ENCODE measurements at places on chromosomes 2 and 18.

DNA sequence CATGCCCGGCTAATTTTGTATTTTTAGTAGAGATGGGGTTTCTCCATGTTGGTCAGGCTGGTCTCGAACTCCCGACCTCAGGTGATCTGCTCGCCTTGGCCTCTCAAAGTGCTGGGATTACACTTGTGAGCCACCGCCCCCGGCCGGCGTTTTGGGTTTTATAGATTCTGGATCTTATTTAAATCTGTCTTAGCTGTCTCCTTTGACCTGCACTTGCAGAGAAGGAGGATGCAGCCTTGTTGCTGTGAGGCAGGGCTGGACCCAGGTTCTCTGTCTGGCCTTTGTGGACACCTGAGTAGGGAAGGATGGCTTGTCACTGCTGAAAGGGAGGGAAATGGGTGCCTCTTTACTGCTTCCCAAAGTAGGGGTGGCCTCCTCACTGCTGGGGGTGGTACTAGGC lies 83.0 kb upstream of the HS6ST1 start:
- peak; percentile 20 for DNase-seq

DNA sequence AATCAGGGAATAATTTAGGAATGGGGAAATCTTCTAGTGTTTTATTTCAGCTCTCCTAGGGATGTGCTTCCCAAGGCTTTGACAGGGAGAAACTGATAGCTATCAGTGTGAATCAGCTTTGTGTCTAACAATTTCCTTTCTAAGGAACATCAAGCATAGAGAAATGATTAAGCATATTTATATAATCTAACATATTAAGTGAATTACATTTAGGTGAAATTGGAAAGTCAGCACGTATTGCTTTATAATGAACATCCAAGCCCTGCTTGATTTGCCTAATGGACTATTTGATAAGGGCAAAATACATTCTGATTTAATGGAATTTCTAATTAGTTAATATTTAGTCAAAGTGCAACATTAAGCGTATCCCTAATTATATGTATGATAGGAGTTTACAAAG lies 19.5 kb upstream of the TSPYL6 start:
- no peak for DNase-seq

DNA sequence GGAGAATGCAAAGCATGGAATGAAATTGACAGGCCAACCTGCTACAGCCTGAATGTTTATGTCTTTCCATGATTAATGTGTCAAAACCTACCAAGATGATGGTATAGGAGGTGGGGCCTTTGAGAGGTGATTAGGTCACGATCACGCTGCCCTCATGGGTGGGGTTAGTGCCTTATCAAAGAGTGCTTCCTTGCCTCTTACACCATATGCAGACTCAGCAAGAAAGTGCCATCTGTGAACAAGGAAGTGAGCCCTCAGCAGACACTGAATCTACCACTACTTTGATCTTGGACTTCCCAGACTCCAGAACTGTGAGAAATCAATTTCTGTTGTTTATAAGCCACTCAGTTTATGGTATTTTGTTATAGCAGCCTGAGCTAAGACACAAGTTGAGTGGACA lies 147.5 kb upstream of the BCL2L11 start:
- no peak for DNase-seq

GRCh38 chr18:13233787-13234783 lies 15.5 kb downstream of the LDLRAD4 start:
- peak; percentile 41 for DNase-seq

- no peak for DNase-seq
Measured at GRCh38 chr18:11316546-11316945, 167.2 kb upstream of the PIEZO2 start.

DNA sequence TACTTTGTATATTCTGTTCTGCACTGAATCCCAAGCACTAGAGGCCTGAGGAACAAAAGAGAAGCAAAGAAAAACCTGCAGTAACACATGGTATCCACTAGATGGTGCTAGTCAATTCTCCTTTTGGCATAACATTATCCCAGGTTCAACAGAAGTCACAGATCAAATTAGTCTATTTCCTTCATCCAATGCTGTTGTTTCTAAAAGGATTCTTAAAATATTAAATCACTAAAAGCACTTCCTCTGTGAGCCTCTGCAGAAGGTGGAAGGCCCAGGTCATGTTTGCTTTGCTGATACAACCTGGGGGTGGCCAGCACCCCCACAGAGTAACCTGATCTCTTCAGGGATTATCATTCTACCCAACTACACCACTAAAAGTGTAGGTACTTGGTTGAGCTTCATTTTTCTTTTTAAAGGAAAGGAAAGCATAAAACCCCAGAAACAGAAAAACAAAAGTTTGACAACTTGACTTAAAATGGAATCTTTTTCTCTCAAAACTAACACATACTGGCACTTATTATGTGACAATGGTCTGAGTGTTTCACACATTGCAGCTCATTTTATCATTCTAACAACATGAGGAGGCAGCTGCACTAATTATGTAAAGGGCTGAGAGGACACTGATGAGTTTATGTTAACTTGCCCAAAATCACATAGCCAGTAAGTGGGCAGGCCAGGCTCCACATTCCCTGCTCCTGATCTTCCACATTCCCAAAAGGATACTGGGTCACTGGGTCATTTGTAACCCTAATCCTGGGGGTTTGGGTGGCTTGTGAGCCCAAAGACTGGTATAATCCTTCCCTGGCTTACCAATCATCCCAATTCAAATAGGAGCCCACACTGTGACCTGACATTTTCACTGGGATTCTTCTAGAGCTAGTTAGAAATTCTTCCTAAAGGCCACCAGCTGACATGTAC lies 66.8 kb upstream of the DNER start:
- peak; percentile 68 for DNase-seq

GRCh38 chr2:113133704-113134598 lies 6.6 kb downstream of the IL1RN start:
- no peak for DNase-seq

DNA sequence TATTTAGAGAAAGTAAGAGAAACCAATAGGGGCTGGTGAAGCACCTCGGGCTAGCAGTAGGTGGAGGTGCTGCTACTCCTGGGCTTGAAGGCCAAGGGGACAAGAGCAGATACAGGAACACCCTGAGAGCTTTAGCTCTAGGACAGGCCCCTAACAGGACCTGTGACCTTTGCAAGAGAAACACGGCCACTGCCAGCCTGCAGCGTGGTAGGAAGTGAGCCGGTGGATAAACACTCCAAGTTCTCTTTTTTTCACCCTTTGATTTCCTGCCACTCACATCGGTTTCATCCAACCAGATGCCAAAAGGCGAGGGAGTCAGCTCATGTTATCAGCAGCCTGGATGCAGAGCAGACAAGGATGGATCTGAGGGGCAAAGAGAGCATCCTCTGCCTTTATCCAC lies 66.8 kb upstream of the SPRED2 start:
- no peak for DNase-seq

- no peak for DNase-seq
Measured at GRCh38 chr2:152548996-152549395, 168.3 kb downstream of the PRPF40A start.

GRCh38 chr2:45725731-45726130 lies 74.3 kb downstream of the PRKCE start:
- DNase-seq: no peak

DNA sequence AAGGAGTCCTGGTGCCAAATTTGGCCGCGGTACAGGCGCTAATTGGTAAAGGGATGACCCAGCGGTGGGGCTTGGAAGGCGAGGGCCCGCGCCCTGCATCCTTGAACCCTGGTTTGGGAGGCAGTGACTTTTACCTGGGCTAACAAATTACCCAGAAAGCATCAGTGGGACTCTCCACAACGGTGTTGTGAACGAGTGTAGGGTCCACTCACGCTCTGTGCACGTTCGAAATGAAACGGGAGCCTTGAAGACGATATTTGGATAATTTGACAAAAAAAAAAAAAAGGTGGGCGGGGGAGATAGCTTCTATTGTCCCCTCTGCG lies 3.0 kb upstream of the PAX3 start:
- no peak for DNase-seq

GRCh38 chr18:10322435-10322834 lies 132.0 kb upstream of the APCDD1 start:
- DNase-seq: no peak

GRCh38 chr2:72150861-72151356 lies 3.2 kb upstream of the CYP26B1 start:
- DNase-seq: no peak

GRCh38 chr18:56189615-56190014 lies 448.8 kb downstream of the TXNL1 start:
- DNase-seq: no peak

- DNase-seq: no peak
Measured at GRCh38 chr2:24080701-24081100, 3.9 kb downstream of the TP53I3 start.

- DNase-seq: peak; percentile 87
Measured at GRCh38 chr2:38499548-38500282, 103.0 kb downstream of the HNRNPLL start.

DNA sequence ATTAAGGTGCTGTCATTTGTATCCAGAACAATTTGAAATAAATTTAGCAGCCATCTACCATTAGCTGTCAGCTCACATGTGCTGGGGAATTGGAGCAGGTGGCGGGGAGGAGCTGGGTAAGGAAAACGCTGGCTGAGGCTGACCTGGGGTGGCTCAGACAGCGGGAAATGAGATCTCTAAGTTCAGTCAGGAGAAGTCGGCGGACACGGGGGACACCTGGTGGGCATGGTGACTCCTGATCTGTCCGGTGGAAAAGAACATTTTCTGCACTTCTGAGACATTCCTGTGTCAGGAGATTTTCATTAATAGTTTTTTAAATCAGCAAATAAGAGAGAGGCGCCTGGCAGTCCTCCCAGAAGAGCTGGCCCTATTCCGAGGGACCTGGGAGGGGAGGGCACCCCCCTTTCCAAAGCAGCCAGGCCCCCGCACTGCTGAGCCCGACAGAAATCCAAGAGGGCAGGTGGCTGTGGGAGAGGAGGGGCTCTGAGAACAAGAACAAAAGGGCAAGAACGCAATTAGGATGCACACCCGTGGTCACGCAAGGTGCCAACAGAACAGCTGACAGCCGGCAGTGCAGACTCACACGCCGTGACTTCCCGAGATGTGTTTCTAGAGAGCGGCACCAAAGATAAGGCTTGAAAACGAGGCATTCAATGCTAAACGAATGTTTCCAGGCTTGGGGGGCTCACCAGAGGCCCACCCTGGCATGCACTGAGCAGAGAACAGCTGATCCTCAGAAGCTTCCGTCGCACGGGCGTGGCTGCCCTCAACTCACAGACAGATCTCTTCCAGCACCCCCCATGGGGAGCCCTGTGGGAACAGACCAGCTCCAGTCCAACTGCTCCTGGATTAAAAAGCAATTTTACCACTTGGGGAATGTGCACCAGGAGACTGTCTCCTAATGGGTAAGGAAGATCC lies 26.4 kb downstream of the SLC66A2 start:
- peak; percentile 33 for DNase-seq

DNA sequence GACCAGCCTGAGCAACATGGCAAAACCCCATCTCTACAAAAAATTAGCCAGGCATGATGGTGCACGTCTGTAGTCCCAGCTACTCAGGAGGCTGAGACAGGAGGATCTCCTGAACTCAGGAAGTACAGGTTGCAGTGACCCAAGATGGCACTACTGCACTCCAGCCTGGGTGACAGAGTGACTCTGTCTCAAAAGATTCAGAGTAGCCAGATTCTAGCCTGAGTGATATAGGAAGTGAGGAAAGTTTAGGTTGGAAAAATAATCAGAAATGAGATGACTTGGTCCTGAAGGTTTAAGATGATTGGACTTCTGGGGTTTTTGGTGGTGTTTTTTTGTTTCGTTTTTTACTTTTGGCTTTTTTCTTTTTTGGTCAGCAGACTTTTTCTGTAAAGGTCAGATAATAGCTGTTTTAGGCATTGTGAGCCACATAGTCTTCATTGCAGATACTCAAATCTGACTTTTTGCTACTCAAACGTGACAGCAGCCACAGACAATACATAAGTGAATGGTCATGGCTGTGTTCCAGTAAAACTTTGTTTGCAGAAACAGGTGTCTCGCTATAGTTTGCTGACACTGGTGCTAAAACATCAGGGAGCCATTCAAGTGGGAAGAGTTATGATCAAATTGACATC lies 104.1 kb upstream of the UBXN4 start:
- no peak for DNase-seq

DNA sequence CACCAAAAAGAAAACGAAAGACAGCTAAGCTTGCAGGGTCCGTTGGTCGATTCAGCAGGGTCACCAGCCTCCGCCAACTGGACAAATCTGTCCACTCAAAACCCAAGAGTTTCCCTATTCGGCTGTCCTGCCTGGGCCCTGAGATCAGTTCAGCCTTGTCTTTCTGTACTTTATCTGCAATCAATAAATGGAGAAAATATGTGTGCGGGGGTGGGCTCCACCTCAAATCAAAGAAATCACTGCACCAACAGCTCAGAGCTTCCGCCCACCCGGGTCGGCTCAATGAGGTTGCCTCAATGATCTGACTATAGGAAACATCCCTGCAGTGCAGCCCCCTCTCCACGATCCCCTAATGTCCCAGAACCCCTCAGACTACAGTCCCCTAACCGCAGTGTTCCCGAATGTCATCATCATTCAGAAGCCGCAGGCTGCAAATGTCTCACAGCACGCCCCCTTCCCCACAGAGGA lies 447 bp downstream of the GGCX start:
- no peak for DNase-seq

GRCh38 chr18:2027016-2027415 lies 544.3 kb downstream of the METTL4 start:
- no peak for DNase-seq

GRCh38 chr2:234550511-234551107 lies 53.7 kb upstream of the ARL4C start:
- DNase-seq: peak; percentile 90

- peak; percentile 45 for DNase-seq
Measured at GRCh38 chr2:120861576-120862191, 126.0 kb downstream of the GLI2 start.

DNA sequence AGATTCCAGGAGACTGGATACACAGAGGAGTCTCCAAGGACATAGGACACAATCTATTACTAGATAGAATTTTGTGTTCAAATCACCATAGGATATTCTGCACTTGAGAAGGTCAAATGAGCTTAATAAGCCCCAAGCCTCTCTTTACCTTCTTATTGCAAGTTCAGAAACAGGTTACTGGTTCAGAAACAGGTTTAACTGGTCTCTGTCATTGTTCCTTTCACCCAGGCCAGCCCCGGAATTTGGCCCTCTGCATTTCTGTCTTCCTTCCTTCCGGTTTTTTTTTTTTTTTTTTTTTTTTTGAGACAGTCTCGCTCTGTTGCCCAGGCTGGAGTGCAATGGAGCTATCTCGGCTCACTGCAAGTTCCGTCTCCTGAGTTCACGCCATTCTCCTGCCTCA lies 700.2 kb downstream of the EPHA4 start:
- no peak for DNase-seq

GRCh38 chr2:68925295-68925896 lies 27.3 kb downstream of the GKN2 start:
- peak; percentile 77 for DNase-seq

DNA sequence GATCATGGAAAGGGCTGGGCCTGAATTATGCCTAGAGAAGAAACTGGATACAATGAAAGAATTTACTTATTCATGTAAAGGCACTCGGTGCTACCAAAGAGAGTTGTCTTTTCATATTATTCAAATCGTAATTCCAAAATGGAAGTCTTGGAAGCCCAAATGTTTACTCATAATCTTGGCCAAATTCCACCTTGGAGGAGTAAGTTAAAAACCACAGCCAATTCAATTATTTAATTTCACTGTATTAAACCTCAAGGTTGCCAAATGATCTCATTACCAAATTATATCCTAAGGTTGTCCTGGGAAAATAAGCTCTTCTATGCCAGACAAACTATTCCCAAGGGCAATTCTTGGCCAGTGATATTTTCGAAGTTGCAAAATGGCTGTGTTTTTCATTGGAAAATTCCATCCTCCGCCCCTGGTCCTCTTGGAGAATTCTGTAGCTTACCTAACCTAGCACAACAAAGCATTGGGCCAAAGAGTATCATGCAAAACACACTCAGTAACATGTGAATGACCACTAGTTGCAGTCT lies 11.1 kb upstream of the VPS4B start:
- DNase-seq: no peak

All from endodermal cell (in vitro differentiated cells).